ENCODE measurements at places on chromosomes 5 and 9.

GRCh38 chr5:95846554-95847260 is 24.2 kb upstream of the GLRX start:
- DNase-seq = no peak

- DNase-seq = no peak
Observed at GRCh38 chr5:153571162-153571561, 80.7 kb downstream of the GRIA1 start.

GRCh38 chr5:6773342-6774035 is 60.3 kb downstream of the TENT4A start:
- DNase-seq = no peak

GRCh38 chr9:133861086-133861485 is 122.9 kb upstream of the SARDH start:
- DNase-seq = no peak

GRCh38 chr5:43305948-43306565 is 7.2 kb downstream of the HMGCS1 start:
- no peak for DNase-seq

DNA sequence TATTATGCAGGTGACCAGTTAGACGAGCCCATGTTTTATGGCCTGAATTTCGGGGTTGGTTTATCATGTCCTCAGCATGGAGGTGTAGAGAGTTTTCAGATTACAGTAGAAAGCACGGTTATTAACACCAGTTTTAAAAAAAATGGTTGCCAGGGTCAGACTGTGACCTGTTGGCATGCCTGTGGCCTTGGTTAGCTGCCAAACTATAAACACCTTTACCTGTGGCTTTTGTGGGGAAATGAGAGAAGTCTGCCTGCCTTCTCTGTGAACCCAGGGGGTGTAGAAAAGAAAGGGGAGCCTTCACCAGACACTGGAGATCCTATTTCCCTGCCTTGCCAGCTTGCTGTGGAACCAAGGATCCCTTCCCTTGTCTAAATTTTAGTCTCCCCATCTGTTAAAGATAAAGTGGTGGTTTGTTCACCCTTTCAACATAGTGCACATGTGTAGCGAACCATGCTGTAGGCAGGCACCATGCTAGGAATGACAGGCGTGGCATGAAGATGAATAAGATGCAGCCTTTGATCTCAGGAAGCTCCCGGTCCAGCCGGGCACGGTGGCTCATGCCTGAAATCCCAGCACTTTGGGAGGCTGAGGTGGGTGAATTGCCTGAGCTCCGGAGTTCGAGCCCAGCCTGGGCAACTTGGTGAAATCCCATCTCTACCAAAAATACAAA is 6.1 kb upstream of the PHF19 start:
- DNase-seq = no peak

DNA sequence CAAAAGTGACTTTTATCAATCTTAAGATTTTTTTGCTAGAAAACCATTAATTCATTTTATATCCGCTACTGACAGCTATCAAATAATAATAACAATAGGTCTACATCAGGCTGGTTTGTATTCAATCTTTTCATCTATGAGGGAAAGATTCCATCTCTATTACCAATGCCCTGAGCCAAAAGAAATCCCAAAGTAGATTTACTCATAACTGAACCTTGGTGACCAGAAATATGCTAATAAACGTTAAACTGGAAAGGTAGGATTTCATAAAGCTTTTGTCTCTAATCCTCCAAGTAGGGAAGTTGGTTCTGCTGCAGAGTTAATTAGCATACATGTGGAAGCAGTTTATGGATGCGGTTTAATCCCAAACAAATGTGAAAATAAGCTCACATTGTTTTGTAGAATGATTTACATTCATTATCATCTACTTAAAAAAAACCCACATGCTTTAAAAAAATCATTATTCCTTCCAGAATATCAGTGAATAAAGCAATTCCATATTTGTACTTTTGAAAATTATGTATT is 715.5 kb downstream of the CETN3 start:
- DNase-seq = no peak

DNA sequence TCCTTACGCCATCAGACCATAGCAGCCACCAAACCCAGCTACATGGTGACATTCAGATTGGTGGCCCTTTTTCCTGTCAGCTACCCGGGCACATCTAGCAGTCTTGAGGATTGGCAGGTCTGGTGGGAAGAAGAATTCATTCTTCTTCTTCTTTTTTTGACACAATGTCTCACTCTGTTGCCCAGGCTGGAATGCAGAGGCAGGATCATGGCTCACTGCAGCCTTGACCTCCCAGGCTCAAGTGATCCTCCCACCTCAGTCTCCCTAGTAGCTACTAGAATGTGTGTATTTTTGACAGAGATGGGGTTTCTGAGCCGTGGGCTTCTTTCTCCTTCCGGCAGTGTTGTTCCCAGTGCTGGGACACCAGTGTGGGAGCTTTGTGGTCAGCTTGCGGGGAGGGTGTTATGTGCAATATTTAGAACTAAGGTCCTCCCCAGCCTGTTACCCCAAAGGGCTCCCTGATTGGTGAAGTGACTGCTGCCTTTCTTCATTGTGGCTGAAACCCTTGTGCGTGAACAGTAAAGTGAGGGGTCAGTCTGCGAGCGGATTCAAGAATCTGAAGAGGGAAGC is 3.4 kb downstream of the NTMT1 start:
- DNase-seq = no peak

DNA sequence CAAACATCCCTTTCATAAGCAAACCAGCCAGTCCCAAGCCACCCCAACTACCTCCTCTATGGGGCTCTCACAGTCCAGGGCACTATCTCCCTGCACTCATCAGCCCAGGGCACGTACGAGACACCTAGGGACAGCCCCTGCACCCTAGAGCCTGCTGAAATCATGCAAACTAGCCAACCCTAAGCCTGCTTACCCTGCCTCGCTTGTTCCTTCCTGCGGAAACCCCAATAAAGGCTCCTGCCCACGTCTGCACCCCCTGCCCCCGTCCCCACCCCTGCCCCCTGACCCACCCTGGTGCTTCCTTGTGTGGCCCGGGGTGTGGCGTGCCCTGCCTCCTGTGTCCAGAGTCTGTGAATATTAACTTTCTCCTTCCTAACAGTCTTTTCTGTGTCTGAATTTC is 135.9 kb downstream of the GADD45G start:
- no peak for DNase-seq

DNA sequence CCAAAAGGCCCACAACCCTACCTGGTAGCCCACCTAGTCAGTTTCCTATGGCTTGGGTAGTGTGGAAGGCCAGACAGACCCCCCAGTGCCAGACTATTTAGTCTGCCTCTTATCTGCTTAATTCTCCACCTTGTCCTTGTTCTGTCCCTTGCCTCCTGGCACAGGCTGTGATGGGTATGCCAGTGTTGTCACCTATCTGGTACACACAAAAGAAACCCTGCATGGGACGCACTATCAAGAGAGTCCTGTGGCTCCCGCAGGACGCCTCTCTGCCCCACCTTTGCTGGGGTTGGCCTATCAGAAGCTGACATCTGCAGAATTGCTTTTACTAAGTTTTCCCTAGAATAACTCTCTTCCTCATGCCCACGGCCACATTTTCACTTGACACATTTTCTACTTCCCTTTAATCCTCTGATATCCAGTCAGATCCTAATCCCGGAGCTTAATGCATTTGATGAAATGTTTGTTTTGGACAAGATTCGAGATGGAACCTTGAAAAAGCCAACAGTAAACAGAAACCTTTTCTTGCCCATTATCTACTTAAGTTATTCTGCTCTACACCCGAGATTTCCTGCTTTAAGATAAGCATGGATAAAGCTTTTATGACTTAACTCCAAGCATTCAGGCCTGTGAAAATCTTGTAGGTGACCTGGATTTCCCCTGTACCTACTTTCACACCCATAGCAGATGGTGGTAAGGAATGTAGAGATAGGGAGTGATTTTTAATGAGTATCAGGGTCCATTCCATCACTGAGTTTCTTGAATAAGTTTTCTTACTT is 468.5 kb downstream of the ZNF608 start:
- DNase-seq = no peak

DNA sequence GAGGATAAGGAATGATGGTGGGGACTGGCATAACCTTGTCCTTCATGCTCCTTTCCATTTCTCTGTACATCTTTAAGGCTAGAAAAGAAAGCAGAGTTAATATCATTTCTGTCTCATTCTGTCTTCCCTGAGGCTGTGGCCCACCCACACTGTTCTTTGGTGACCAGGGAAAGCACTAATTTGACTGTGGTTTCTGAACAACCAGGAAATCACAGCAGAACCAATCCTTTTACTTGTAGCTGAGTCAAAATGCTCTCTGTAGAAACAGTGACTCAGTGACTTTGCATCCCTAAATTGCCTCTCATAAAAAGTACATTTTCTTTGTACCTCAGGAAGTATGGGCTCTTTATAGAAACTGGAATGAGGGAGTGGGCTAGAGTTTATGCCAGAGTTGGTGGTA is 28.1 kb downstream of the IL33 start:
- no peak for DNase-seq

- no peak for DNase-seq
Observed at GRCh38 chr5:58281189-58281588, 178.7 kb downstream of the PLK2 start.

All from RWPE2 (cell line).